ENCODE measurements at places on chromosomes 16 and 17. TPM values are rescaled to one million over a fixed set of nuclear protein-coding genes. Genes with fewer than 3 reads are reported as not detected.

KPNA2 gene
- total RNA-seq: 274 TPM

FOXO3B gene
- 4.6 TPM for total RNA-seq

MYO15B gene
- total RNA-seq: 38.4 TPM

SECTM1 gene
- total RNA-seq: 2.3 TPM

RGS9 gene
- 1.1 TPM for total RNA-seq

CNTD1 gene
- total RNA-seq: 0.43 TPM

CRLF3 gene
- 55.9 TPM for total RNA-seq

NUP85 gene
- total RNA-seq: 108 TPM

ATP2A1 gene
- 4.7 TPM for total RNA-seq

GRCh38 chr17:173166-173911, 8.1 kb downstream of the DOC2B start:
- DNase-seq: no peak

DNA sequence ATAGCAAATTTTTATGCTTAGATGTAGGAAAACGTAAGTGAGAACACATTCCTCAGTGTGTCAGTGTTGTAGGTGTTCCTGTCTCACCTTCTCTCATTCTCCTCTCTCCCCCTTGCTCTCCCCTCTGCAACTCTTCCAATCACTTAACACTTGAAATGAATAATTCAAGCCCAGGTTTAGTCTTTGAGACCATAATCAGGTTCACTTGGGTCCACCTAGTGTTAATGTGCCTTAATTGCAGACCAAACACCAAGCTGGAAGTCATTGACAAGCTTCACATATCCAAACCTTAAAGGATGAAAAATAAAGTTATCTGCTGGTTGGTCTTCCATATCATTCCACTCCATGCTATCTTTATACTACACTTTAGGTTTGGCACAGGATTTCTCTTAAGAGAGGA, 37.0 kb downstream of the STXBP4 start:
- DNase-seq: no peak

- no peak for DNase-seq
Measured at GRCh38 chr16:80741724-80742123, 62.7 kb downstream of the CDYL2 start.

DNA sequence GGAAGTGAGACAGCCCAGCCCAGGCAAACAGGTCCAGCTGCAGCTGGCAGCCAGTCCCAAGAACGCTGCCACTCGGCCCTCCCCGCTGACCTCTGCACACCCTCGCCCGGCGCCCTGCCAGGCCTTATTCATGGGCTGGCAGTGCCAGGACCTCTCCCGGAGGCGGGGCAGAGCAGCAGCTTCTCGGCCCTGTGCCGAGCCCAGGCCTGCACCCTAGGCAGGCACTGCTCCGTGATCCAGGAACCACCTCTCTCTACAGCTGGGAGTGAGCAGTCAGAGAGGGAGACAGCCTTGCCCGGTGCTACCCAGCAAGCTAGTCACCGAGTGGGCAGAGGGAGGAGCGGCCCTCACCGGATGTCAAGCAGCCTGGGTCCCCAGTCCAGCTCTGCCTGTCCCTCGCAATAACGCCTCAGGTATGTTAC, 79.9 kb upstream of the CBX4 start:
- no peak for DNase-seq

- no peak for DNase-seq
Measured at GRCh38 chr17:81234940-81235821, 3.7 kb downstream of the TEPSIN start.

- DNase-seq: no peak
Measured at GRCh38 chr17:37312137-37312923, 63.5 kb upstream of the C17orf78 start.

GRCh38 chr17:18017958-18018357, 21.0 kb downstream of the ATPAF2 start:
- DNase-seq: no peak

GRCh38 chr16:68785715-68786114, 48.6 kb downstream of the CDH1 start:
- no peak for DNase-seq

- DNase-seq: no peak
Measured at GRCh38 chr17:29682987-29683386, 60.3 kb upstream of the CORO6 start.

DNA sequence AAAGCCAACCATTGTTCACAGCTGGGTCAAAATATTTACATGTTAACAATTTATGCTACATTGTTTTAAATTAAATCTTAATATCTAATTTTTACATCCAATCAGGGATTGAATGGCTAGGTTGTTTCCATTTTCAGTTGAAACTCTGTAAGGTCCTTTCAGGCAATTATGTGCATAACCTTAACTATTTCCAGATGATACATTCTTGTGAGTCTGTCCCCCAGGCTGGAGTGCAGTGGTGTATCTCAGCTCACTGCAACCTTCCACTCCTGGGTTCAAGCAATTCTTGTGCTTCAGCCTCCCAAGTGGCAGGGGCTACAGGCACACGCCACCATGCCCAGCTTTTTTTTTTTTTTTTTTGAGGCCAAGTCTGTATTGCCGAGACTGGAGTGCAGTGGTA, 10.4 kb downstream of the CDC42EP4 start:
- DNase-seq: no peak

DNA sequence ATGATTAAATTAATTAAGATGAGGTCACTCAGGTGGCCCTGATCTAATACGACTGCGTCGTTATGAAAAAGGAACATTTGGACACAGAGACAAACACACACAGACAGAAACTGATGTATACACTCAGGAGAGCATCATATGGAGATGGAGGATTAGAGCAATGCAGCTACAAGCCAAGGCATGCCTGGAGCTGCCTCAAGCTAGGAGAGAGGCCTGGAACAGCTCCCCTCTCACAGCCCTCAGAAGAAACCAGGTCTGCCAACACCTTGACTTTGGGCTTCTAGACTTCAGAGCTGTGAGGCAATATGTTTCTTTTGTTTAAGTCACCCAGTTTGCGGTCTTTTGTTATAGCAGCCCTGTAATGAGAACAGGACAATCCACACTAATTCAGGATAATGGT, 318.9 kb downstream of the HS3ST3B1 start:
- DNase-seq: no peak

- no peak for DNase-seq
Measured at GRCh38 chr17:40509626-40510327, 8.4 kb upstream of the TNS4 start.

GRCh38 chr17:1577182-1577581, 14.6 kb upstream of the PITPNA start:
- no peak for DNase-seq

GRCh38 chr17:54793271-54793670, 107.4 kb upstream of the TOM1L1 start:
- no peak for DNase-seq

- no peak for DNase-seq
Measured at GRCh38 chr17:54900457-54901229, at the start of gene TOM1L1. Gene TOM1L1, plus strand, starts transcription at chr17:54900852. Its CDS starts 14 bp downstream, at chr17:54900866.

- DNase-seq: no peak
Measured at GRCh38 chr16:24214992-24215391, 41.1 kb upstream of the CACNG3 start.

DNA sequence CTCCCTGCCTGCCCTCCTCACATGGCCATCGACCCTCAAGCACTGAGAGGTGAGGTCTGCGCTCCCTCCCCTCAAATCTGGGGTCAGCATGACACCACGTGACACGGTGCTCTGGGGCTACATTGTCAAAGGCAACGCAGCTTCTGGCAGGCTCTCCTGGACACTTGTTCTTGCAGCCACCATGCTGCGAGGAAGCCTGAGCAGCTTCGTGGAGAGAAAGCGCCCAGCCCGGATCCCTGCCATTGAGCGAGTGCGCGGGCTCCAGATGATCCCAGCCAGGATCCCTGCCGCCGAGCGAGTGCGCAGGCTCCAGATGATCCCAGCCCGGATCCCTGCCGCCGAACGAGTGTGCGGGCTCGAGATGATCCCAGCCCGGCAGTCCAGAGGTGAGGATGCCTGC, 70.9 kb upstream of the METRNL start:
- DNase-seq: no peak

GRCh38 chr17:35449371-35449931, 885 bp upstream of the SLFN13 start:
- DNase-seq: no peak

DNA sequence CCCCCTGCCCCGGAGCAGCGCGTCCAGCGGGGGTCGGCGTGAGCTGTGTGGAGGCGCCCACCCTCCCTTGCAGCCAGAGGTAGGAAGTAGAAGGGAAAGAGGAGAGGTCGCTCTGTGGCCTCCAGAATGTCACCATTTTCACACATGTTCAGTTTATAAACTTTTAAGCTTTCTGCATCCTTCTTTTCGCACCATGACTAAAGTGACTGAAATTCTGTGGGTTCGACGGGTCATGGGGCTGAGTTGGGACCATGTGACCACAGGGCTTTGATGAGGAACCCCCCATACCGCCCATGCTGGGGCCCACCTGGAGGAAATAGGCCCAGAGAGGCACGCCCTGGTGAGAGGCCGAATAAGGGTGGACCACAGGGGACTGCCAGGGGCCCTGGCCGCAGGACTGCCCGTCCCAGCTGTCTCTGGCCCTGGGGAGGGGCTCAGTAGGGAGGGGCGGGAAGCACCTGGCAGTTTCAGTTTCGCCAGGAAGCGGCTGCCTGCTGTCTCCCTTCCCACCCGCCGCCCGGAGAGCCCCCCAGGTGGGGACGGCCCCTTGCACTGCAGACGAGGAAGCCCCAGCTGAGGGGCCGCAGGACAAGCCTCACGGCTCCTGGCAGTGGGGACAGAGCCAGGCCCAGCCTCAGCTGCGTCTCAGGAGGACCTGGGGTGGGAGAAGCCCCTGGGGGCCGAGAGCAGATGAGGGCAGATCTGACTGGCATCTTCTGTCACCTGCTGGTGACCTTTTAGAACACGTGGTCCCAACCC, 9.0 kb downstream of the CBFA2T3 start:
- DNase-seq: no peak

- no peak for DNase-seq
Measured at GRCh38 chr16:2231016-2231931, 5.0 kb upstream of the DNASE1L2 start.

GRCh38 chr16:88561485-88562359, 8.5 kb upstream of the ZC3H18 start:
- no peak for DNase-seq

- DNase-seq: no peak
Measured at GRCh38 chr16:2468725-2469398, 2.2 kb upstream of the NTN3 start.

DNA sequence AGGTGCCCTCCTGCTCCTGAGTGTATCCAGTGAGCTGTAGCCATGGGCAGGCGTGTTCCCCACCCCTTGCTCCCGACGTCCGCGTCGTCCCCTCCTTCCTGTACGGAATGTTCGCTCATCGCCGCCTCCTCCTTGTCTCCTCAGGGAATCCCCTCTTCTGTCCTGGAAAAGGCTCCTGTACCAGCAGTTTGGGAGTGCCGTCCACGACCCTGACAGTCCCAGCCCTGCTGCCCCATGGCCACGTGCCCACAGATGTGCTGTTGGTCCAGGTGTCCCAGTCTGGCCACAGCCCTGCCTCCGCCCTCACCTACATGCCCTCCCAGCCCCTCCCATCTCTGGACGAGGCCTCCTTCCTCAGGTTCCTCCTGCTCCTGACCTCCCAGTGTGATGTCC, 30.2 kb downstream of the OR1D5 start:
- DNase-seq: peak; percentile 35

DNA sequence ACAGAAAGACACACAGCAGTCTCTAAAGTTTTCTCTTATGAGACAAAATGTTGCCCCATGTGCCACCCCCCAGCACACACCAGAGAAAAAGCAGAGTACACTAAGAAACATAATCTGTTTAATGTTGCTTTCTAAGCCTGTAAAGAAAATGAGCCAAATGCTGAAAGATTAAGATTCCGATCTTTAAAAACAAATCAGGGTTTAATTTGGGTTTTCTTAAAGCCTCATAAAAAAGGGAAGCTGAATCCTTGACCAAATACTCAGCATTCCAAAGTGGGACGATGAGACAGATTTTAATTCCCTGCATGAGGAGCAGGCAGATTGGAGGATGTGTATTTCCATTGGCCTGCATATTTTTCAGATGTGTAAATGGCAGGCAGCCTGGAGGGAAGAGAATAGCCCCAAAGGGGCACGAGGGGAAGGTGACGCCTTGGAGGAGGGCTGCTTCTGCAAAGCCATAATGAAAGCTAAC, 118.4 kb downstream of the COPRS start:
- DNase-seq: no peak

GRCh38 chr17:44210342-44211192, 8.9 kb downstream of the UBTF start:
- DNase-seq: peak; percentile 95

GRCh38 chr17:39618246-39618913, 8.4 kb upstream of the PPP1R1B start:
- DNase-seq: no peak

- DNase-seq: no peak
Measured at GRCh38 chr16:27625050-27625697, 75.2 kb downstream of the KATNIP start.

DNA sequence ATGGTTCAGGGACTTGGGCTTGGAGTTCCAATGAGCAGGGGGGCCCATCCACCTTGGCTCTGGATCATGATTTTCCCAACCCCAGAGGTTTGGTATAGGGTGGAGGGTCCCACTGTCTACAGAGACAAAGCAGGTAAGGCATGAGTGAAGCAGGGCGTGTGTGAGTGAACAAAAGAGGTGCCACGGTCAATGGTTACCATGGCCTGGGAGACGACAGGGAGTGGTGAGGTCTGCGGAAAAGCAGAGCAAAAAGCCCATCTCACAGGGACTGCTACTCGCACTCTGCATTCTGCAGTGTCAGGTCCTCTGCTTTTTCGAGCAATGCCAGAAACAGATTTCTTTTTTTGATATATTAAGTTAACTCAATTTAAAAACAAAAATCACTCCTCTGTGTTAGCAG, 24.6 kb downstream of the MYH11 start:
- no peak for DNase-seq

GRCh38 chr17:33192951-33193911, 99.9 kb downstream of the ASIC2 start:
- no peak for DNase-seq

All from activated naive CD4-positive, alpha-beta T cell treated with anti-CD3 and anti-CD28 coated beads, Interleukin-2, amount 50 U/mL, for 72 hours (primary cell).